ENCODE measurements at places on chromosomes 2 and 18.
A peak's percentile ranks its signal among the peaks of the same experiment; 100 is the strongest.

DNA sequence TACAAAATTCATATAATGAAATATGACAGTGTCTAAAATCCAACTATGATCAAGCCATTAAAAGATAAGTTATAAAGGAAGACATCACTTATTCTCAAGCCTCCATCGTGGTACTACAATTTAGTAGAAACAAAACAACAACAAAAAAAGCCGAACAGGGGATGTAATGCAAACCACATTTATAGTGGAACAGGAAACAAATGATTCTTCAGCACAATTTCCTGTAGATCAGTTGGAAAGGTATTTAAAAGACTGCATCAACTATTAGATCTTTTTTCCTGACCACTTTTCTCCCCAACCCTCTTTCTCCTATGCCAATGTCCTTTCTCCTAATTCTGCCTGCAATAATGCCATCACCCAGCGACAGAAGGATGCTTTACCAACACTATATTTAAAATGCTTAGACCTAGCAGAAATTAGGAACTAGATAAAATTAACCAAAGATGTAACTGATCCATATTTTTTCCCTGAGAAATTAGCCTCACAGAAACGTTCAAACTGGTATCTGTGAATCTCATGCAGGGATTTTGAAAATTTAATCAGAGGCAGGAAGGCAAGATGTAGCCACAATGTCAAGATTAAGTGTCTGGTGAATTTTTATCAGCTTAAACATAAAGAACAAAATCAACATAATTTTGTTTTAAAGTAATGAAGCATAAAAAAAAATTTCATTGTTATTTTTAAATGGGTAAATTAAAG is 271.4 kb downstream of the TCF4 start:
- no peak for DNase-seq

DNA sequence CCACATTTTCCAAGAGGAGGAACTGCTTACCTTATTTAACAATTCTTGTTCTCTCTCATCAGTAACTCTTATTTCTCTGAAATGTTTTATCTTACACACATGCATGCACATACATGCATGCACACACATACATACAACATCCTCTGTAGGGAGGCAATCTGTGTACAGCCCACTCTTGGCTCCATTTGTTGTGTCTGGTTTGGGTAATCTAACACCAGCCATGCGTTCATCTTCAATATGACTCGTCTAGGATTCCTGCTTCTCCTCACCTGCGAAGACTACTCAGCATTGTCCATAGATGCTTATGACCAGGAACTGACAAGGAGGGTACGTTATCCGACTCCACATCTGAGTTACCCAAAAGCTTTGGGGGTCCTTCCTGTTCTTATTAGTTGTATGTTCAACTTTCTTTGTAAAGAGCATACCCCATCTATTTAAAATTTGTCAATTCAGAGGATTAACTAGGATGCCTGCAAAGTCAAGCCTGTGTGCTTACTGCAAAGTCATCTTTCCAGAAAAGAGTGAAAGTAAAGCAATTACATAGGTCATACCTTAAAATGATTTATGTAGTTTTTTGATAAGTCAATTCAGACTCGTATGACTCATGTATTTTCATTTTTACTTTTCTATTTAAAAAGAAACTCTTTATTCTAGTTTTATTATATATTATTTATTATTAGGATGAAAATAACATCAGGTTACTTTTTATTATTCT is 18.2 kb downstream of the LYPD6B start:
- no peak for DNase-seq

DNA sequence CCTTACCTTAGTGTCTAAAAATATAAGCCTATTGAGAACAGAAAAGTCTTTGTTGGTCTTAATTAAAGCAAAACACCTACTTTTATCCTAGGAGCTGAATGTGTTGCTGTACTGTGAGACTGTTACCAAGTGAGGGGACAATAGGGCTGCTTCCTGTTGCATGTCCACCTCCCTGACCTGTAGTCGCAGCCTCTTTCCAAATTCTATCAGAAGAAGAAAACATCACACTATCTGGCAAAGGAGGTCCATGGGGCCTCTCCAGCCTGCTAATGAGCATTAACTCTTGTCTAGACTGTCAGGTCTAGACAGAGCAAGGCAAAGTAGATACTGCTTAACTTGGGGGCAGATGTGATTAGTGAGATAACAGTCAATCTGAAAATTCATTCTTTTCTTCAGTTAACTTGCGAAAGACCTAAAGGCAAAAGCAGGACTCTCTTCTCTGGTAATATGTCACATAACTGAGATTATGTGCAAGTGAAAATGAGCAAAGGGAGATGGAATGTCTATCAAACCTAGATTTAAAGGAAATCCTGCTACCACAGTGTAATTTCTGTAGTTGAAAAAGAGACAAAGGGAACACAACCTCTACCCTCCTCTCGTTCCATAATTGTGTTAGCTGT is 66.9 kb downstream of the CDH20 start:
- DNase-seq: no peak

GRCh38 chr18:48815179-48815515 is 135.6 kb downstream of the SMAD7 start:
- DNase-seq: no peak

- DNase-seq: no peak
These were observed 91.2 kb downstream of the HDAC4 start for GRCh38 chr2:239309398-239310245.

DNA sequence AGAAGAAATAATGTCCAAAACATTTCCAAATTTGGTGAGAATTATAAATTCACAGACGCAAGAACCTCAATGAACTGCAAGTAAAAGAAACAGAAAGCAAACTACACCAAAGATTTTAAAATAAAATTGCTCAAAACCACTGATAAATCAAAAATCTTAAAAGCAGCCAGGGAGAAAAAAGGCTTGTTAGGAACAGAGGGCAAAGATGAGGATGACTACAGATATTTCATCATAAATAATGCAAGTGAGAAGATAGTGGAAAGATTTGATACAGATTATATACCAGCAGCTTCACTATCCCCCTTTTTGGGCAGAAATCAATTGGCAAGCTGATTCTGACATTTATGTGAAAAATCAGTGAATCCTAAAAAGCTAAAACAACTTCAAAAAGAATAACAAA is 10.3 kb upstream of the ASXL3 start:
- no peak for DNase-seq

DNA sequence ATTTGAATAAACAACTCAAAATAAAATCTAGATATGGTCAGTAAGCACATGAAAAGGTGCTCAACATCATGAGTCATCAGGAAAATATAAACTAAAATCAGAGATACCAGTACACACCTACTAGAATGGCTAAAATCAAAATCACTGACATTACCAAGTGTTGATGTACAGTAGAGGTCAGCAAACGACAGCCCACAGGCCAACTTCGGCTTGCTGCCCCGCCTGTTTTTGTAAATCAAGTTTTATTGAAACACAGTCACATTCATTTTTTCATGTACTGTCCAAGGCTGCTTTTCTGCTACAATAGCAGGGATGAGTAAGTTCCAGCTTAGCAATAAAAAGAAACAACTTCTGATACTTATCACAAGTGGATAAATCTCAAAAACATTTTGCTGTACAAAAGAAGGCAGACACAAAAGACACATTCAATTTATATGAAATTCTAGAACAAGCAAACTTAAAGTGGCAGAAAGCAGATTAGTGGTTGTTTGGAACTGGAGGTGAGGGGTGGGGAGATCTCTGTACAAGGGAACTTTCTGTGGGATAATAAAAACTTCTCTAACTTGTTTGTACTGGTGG is 32.1 kb downstream of the TRAK2 start:
- no peak for DNase-seq

- no peak for DNase-seq
These were observed 682.4 kb downstream of the DPP10 start for GRCh38 chr2:115124817-115125216.

DNA sequence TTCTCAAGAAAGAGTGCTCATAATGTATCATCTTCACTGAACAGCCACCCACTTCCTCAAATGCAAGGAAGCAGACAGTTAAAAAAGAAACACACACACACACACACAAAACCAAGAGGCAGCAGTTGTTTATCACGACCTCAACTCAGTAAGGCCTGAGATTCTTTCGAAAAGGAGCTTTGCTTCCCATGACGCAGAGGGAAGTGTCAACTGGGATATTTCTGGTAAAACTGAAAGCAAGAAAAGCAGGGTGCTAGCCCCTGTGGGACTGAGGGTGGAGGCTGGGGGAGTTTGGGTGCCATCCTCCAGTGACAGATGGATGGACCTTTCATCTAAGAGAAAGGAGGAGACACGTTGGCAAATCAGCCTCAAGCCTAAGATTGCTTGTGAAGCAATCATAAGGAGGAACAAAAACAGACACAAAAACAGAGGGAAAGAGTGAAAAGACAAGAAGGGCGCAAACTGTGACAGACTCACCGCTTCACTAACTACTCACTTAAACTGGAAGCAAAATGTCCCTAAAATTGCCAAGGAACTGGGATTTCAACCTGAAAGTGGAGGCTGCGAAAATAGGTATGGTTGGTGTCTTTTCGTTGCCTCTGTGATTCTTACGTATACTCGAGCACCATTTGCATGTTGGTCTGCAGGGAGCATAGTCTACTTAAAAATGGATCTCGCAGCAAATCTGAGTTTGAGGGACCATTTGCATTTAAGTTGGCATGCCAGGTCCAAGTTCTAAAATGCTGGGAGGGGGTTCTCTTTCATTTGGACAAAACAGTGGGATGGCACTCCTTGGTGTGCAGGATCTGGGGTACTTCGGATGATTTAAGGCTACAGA is at the start of gene ARHGAP25:
Gene ARHGAP25 (plus strand): TSS at position 124 of the 838 bp plus-strand sequence. CDS start 389 bp downstream, at position 513.
- DNase-seq: peak; percentile 27

DNA sequence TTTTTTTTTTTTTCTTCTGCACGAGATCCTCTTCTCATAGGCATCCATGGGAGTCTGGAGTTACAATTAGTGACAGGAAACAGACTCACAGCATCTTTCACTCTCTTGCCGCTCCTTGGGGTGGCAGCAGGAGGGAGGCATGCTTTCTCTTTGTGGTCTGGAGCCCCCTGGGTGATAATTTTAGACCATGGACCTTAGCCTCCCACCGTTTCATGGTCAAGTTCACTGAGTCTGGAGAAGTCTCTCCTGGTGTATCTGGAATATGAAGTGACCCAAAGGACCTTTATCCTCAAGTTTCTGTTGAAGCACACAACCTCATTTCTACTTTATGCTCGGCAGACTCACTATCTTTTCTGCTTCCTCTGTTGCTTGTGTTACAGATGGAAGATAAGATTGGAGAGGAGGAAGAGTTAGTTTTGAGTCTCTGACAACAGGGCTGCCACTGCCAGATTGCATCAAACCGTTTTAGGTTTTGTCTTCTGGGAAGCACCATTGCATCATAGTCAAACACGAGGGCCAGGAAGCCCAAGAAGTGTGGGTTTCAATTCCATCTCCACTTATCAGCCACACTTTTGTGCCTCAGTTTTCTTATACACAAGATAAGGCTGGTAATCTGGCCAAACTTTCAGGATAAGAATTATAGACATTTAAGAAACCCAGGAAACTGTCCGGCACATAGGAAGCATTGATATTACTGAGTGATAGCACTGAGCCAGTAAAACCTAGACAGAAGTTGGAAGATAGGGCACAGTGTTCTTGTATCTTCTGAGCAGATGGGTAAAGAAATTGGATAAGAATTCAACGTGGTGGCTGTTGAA is 62.3 kb downstream of the ADCYAP1 start:
- no peak for DNase-seq

Measured in stimulated activated CD4-positive, alpha-beta T cell treated with anti-CD3 and anti-CD28 coated beads, TNF-alpha, amount 100 ng/mL, for 24 hours (primary cell).